MG63 (cell line): ENCODE measurements at places on chromosomes 2 and 18. TPM values are rescaled to one million over a fixed set of nuclear protein-coding genes. Genes with fewer than 3 reads are reported as not detected.

The ASAP2 gene
- total RNA-seq, result 18.4 and 30.6 TPM in 2 replicates

GRCh38 chr2:227206406-227206805, 42.0 kb downstream of the COL4A3 start:
- DNase-seq, result no peak

GRCh38 chr2:101745711-101746694, 48.5 kb downstream of the MAP4K4 start:
- peak; percentile 49 for DNase-seq

- no peak for DNase-seq
Observed at GRCh38 chr2:55269645-55269990, 587 bp upstream of the MTIF2 start.

- no peak for DNase-seq
Observed at GRCh38 chr2:85303780-85304531, 23.8 kb downstream of the TGOLN2 start.

The CCDC85A gene
- 0.89 TPM in 1 of 2 replicates, not detected in the other for total RNA-seq

The MALT1 gene
- total RNA-seq, result 18.1 and 24.6 TPM in 2 replicates

DNA sequence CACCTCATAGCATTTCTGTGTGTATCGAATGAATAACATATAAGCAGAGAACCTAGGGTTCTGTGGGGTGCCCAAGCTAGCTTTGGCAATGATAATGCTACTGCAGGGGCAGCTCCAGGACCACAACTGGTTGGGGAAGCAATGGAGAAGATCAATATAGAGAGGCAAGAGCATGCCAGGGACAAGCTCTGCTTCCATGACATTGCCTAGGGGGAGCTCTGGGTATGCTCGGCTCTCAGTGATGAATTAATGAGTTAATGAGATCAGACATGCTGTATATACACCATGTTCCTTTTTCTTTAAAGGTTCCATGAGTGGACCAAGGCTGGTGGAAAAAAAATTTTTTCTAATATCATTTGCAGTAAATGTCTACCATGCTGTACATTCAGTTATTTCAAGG, 618.4 kb downstream of the BCL11A start:
- no peak for DNase-seq

The ALPP gene
- total RNA-seq, result not detected in 2 replicates

GRCh38 chr2:190053426-190053825, 9.1 kb downstream of the MSTN start:
- no peak for DNase-seq

- DNase-seq, result no peak
Observed at GRCh38 chr18:52499644-52500043, 159.6 kb downstream of the DCC start.

DNA sequence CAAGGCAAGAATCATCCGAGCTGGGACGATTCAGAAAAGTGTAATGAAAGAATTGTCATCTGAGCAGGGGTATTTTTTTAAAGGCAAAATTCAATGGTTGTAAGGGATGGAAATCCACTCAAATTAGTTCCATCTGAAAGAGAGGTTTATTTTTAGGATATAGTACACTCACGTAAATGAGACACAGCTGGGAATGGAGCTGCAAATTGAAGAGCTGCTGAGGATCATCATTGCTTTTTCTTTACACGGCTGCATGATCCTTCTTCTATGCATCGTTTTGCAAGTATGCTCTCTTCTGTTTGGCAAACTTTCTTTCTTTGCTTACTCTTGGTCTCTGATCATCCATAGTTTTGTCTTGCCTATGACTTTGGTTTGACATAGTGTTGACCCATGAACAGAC, 27.4 kb upstream of the CUL3 start:
- DNase-seq, result no peak

The SLC11A1 gene
- 0.03 TPM in 1 of 2 replicates, not detected in the other for total RNA-seq

- no peak for DNase-seq
Observed at GRCh38 chr2:189854187-189854586, 69.9 kb downstream of the PMS1 start.

DNA sequence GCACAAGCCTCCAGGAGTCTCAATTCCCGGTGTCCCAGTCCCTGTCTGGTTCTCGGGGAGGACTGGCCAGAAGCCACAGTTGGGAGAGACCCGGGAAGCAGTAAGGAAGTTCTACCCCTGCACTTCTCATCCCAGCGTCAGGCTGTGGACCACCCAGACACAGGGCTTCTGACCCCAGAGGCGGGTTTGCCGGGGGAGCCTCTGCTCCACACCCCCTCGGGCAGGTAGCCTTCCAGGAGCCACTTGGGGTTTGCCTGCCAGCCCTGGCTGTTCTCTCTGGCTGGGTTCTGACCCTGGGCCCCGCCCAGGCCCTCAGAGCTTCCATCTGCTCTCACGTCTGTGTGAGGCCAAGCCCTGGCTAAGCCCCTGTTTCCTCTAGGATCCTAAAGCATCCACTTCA, 94.4 kb upstream of the GPC1 start:
- no peak for DNase-seq

- DNase-seq, result no peak
Observed at GRCh38 chr2:75130171-75130570, 69.1 kb downstream of the TACR1 start.

GRCh38 chr2:66582987-66583880, 148.3 kb downstream of the MEIS1 start:
- no peak for DNase-seq

The IL1RL2 gene
- not detected in 2 replicates for total RNA-seq

The NABP1 gene
- 15.8 and 24.1 TPM in 2 replicates for total RNA-seq

The L3MBTL4 gene
- total RNA-seq, result not detected in 2 replicates

- no peak for DNase-seq
Observed at GRCh38 chr2:39730685-39731302, 48.3 kb downstream of the THUMPD2 start.

The ICA1L gene
- 3.3 and 4.1 TPM in 2 replicates for total RNA-seq

The ADAM17 gene
- 9.0 and 9.9 TPM in 2 replicates for total RNA-seq

The RPRM gene
- total RNA-seq, result not detected in 2 replicates

- DNase-seq, result no peak
Observed at GRCh38 chr2:62738981-62739936, 33.7 kb downstream of the EHBP1 start.

The MMADHC gene
- total RNA-seq, result 207 and 282 TPM in 2 replicates

DNA sequence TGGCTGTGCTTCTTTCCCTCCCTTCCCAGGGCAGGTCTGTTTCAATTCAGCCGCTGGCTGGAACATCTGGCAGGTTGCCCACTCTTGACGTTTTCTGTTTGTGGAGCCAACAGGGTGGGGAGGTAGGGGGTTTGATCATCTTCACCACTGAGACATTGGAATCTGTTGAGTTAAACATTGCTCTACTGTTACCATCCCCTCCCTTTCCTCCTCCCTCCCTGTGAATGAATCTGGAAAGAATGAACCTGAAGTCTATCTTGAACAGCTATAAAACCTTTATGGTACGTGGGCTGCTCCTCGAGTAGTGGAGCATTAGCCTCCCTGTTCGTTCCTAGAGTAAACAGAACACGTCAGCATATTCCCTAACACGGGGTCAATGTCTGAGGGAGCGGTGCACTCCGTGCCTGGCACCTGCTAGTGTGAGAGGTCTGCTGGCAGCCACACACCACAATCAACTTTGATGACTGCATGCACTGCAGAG, 249.9 kb upstream of the RBBP8 start:
- DNase-seq, result peak; percentile 72

GRCh38 chr18:43484710-43485109, 207.4 kb upstream of the SYT4 start:
- no peak for DNase-seq

GRCh38 chr2:238492840-238493239, 66.1 kb downstream of the ASB1 start:
- no peak for DNase-seq

- DNase-seq, result no peak
Observed at GRCh38 chr2:208147759-208148158, 1.8 kb upstream of the CRYGB start.

The ASB18 gene
- not detected in 2 replicates for total RNA-seq

- no peak for DNase-seq
Observed at GRCh38 chr2:114201781-114202180, 240.7 kb upstream of the DPP10 start.

The NMUR1 gene
- not detected in 2 replicates for total RNA-seq

DNA sequence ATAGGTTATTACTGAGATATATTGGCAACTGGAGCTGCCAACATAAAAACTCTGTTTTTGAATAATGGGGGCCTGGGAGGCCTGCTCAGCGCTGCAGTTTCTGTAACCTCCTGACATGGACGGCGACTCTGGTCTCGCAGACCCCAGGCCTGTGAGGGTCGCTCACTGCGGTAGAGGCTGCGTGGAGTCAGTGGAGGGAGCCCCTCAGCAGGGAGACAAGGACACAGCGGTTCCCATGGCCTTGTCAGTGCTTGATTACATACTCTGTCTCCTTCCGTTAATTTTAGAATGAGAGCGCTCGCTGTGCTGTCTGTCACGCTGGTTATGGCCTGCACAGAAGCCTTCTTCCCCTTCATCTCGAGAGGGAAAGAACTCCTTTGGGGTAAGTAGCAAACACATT, 858 bp downstream of the TPO start:
- no peak for DNase-seq

GRCh38 chr2:96341641-96342040, 6.1 kb downstream of the NCAPH start:
- DNase-seq, result no peak

DNA sequence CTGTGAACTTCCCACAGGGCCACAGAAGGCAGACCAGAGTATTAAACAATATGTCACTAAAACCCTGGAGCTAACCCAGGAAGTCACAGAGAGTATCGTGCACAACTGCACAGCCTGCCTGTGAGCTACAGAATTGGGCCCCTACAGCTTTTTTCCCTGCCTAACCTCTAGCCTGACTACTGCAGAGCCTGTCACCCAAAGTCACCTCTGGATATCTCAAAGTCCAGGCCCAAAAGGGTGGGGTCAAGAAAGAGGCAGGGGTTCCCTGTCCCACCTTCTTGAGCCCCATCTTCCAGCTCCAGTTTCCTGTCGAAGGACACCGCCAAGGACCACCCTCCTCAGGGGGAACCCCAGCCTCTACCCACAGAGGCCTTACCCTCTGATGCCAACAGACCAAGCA, 13.5 kb downstream of the GAD1 start:
- no peak for DNase-seq

GRCh38 chr18:53521068-53521467, 703.4 kb downstream of the MBD2 start:
- no peak for DNase-seq

- DNase-seq, result no peak
Observed at GRCh38 chr2:149470046-149470445, 117.5 kb downstream of the MMADHC start.

- no peak for DNase-seq
Observed at GRCh38 chr18:58526425-58527284, 102.2 kb downstream of the ALPK2 start.

The ARL5A gene
- total RNA-seq, result 36.8 and 65.2 TPM in 2 replicates

The USP40 gene
- total RNA-seq, result 23.4 and 34.6 TPM in 2 replicates

DNA sequence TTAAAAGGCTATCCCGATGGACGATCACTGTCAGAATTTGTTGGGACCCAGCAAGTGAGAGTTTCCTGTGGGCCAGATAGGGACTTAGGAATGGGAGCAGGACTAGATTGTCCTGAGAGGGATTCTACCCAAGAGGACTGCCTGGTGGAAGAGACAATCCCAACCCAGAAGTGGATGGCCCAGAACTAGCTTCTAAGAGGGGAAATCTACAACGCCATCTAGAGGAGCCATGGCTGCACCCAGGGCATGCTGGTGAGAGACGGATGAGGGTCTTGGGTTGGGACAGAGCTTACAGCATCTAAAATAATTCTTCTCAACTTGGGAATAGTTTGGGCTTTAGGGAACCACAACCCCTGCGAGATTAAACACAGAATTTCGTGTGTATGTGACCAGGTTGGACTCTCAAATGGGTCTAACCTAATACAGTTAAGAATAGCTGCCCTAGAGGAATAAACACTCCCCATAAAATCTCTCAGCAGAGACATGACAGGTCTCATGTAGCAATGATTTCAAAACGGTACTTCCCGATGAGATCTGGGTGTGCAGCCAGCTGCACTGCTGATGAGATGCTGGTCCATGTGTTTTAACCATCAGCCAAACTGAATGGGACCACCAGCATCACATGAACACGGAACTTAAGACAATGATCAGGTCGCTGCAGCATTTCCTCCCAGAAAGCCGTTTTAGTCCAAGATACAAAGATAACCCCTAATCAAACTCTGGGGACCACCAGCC, 50.8 kb downstream of the CCBE1 start:
- no peak for DNase-seq

DNA sequence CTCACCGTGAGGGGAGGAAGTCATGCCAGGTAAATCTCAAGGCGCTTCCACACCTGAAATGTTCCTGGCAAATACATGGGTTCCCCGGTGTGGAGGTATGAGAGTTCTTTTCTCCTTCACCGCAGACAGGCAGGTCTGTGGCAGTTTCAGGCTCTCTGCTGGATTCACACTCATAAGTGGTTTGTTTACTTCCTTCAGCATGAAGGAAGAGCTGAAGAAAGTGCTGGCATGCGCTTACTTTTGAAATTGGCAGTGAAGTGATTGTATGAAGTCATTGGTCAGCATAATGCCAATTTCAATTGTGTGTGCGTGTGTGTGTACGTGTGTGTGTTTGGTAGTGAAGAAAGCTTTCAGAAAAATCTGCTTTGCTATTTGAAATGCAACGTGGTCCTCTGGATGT, 43.4 kb downstream of the RNF144A start:
- DNase-seq, result peak; percentile 57

The KIF5C gene
- total RNA-seq, result 0.13 and 0.96 TPM in 2 replicates

The SUCLG1 gene
- total RNA-seq, result 60.3 and 147 TPM in 2 replicates

The LRATD1 gene
- total RNA-seq, result not detected in 2 replicates

The ADGRF3 gene
- total RNA-seq, result not detected in 2 replicates

The DSG4 gene
- not detected in 2 replicates for total RNA-seq

DNA sequence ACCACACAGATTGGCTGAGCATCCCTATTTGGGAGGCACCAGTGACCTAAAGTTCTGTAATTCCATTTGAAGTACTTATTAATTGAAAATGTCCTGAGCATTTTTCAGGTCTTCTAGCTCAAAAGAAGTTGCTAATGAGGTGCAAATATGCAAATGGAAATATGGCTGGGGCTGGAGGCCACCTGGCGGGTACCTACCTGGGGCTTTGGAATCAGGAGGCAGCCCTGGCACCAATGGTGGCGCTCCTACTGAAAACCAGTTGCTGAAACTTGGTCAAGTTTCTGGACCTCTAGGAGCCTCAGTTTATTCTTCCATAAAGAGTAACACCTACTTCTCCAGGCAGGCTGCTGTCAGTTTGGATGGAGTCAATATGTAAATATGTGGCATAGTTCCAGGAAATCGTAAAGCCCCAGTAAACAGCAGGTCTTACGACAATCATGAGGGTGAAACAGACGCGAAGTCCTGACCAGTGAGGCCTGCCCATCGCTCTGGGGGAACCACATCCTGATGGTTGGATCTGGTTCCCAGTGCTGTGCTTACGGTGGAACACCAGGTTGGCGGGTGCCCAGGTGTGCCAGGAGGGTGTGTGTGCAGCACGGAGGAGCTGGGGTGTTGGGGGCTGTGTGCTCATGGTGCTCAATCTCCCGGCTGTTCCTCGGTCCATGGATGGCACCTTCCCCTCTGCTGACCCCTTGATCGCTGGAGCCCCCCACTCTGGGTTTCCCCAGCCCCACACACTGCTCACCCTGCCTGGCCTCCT, 186.1 kb downstream of the TWIST2 start:
- no peak for DNase-seq
